Stimulated activated CD4-positive, alpha-beta T cell treated with anti-CD3 and anti-CD28 coated beads, Interleukin-4, amount 100 ng/mL, for 24 hours (primary cell): ENCODE measurements at places on chromosomes 4 and X.

- DNase-seq: no peak
Measured at GRCh38 chr4:15436513-15436912, 8.7 kb downstream of the C1QTNF7 start.

GRCh38 chr4:9602389-9602914 lies 158.2 kb downstream of the DEFB131A start:
- no peak for DNase-seq

DNA sequence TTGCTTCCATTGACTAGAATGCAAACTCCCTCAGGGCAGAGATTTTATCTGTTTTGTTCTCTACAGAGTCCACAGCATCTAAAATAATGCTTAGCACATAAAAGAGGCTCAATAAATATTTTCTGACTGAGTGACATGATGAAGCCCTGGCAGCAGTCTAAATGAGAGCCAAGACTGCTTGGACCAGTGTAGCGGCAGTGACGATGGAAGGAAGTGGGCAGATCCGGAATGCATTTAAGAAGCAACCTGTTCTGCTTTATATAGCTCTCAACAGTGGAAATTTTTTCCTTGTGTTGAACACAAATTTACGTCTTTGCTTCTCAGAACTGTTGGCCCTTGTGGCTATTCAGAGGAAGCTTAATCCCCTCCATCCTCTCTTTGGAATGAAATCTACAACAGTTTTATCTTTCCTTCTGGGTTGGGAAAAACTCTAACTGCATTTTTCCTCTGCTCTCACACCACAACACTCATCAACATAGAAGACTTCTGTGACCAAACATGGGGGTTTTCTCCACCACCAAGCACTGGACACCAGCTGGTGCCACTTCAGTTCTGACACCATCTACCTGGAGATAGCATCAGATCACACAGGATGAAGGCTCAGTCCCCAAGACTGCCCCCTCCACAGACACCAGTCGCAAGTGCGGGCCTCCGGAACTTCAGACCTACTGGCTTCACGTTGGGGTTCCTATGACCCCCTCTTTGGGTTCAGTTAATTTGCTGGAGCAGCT lies 7.0 kb upstream of the BEND4 start:
- DNase-seq: no peak

DNA sequence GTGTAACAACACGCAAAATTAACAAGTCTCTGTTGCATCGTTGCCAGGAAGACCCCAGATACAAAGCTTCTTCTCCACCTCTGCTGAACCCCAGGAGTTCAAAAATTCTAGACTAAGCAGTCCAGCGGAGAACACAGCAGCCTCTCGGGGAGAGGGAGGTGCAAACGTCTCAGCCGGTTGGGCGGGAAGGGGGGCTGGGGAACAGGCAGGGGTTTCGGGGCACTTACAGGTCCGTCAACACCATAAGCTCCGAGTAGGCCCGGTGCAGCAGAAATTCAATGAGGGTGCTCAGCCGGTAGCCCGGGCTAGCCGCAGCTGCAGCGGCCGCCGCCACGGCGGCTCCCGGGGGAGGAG lies 394 bp downstream of the MED14 start:
- peak; percentile 16 for DNase-seq

- no peak for DNase-seq
Measured at GRCh38 chr4:17024425-17024824, 126.0 kb upstream of the LDB2 start.

DNA sequence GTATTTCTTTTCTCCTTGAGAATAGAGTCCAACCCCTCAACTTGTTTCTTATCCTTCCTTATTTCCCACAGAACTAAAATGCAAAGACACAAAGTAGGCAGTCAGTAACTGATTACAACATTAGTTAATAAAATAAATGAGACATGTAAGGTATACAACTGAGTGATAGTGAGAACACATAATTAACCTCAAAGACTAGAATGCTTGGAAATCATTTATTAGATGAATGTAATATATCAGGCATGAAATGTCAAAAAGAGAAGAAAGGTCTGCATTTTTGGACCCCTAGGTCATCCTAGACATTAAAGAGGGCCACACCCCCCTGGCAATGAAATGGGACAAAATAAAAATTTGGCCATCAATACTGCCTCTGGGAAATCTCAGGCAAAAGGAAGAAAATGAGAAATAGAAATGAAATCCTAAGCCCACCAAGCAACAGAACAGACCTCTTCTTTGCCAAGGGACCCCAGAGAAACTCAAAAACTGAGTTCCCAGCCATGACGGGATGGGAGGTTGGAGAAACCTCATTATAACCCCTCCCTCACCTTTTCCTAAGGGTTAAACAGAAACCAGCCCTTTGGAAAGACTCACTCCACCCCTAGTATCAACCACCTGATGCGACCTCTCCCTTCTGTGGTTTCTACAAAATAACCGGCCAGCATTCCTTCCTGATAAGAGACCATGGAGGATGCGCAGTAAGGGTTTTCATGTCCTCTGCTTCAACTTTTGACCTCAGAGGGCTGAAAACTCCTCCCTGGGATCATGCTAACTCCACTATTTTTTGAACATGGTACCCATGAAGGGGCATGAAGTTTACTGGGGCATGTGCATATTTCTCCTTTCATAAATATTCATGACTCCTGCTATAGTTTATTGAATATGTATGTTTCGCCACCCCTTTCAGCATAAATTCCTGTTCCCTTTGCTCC lies 90.0 kb upstream of the EXOC1L start:
- no peak for DNase-seq

DNA sequence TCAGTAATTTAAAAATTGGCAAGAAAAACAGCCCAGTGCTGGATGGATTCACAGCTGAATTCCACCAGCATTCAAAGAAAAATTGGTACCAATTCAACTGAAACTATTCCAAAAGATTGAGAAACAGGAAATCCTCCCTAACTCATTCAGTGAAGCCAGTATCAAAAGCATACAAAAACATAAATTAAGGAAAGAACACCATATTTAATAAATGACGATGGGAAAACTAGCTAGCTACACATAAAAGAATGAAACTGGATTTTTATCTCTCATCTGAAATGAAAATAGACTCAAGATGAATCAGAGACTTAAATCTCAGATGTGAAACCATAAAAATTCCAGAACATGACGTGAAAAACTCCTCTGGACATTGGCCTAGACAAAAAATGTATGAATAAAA lies 516.8 kb upstream of the SPANXN1 start:
- DNase-seq: no peak

- DNase-seq: no peak
Measured at GRCh38 chrX:16778545-16778944, 7.7 kb upstream of the TXLNG start.

DNA sequence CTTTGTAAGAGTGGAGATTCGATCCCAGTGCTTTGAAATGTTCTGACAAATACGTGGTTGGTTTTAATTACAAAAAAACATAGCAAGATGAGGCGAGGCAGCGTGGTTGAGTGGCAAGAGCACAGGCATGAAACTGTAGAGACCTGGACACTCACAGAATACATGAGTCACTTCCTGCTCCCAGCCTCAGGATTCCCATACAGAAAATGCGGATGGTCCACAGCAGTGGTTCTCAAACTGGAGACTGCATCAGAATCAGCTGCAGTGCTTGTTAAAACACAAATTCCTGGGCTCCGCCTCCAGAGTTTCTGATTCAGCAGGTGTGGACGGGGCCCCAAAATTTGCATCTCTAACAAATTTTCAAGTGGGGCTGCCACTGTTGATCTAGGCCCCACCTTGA lies 10.1 kb downstream of the OTOP1 start:
- no peak for DNase-seq

DNA sequence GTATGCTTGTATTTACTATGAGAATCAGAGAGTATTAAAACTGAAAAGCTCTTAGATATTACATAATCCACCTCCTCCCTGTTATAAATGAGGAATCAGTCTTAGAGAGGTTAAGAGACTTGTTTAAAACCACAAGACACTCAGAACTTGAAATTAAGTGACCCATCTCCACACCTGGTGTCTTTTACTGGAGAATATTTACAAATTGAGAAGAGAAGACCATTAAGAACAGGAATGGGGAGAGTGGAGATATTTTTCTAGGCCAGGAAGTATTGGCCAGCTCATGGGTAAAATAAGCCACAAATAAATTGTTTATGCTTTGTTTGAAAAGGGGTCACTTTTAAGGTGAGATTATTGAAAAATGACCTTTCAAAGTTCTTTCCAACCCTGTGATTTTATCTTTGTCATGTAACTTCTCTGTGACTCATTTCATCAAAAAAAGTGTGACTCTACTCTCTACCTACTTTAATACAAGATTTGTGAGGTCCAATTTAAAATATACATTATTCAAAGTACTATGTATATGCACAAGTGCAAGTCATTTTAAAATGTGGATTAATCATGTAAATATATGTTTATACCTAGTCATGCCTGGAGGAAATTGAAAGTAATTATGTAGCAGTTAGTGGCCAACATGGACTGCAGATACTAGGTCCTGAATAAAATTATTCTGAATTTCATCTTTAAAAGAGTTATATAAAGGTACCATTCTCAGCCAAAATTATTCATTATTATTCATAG lies 15.9 kb upstream of the COX7B2 start:
- no peak for DNase-seq

DNA sequence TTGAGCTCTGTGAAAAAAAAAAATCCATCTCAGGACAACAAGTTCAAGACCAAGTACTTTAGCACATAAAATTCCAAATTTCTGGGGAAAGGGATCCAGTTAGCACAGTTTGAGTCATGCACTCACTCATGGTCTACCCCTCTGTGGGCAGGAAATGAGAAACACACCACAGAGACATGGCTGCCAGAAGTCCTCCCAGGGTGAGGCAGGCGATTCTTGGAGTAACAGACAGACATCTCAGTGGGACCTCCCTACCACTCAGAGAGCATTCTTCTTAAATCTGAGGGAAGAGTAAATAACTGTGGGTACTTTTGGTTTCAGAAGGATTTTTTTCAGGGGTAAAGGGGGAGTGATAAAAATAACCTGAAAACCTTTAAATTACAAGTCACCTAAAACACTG lies 14.1 kb downstream of the CXCL1 start:
- DNase-seq: no peak

DNA sequence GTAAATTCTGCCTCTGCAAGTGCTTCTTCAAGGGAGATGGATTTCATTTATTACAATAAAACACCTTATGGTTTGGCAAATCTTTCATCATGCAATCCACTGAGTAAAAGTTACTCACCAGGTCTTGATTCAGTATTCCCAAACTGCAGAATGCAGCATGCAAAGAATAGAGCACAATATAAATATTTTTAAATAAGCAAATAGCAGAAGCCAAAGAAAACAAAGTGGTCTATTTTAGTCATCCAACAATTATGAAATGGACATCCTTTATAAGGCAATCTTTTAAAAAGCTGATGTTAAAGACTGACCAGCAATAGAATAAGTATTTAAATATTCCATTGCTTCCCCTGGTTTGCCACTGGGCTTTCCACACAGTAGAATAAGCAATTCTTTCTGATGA lies 59.5 kb downstream of the SLC39A8 start:
- DNase-seq: no peak

DNA sequence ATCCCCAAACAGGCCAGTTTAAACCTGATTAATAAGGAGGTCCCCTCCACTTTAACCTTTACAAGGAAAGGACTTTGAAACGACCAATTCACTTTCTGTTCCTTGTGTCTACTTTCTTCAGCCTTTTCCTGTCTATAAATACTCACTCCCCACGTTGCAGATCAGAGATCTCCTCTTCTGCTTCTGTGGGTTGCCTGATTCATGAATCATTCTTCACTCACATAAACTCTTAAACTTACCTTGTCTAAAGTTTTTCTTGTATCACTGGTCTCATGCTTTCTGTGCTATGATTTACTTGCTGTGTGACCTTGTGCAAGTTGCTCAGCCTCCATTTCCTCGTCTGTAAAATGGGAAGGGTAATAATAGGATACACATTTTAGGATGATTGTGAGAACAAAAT lies 236.1 kb downstream of the QDPR start:
- no peak for DNase-seq

DNA sequence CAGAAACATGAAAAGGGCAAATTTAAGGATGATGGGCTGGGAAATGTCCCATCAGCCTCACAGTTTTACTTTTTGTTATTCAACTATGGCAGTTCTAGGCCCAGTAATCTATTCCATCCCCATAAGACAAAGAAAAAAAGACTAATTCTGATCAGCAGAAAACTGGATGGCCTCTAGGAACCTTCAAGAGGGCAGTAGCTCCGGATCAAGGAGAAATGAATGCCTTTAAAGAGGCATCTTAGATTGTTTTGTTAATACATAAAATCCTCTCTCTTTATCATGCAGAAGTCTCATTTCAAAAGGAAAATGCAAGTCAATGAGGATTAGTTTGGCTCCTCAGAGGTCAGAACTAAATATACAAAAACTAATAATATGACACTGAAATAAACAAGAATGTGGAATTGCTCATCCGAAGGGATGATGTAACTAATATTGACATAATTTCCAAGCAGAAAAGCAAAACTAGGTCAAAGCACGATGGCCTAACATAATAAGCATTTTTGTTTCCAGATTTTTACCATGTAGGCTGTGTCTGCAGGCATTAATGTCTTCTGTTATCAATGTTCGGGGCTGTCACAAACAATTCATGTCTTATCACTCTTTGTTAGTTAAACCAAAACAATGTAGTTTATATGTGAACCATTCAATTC lies 8.8 kb downstream of the MID1 start:
- no peak for DNase-seq

DNA sequence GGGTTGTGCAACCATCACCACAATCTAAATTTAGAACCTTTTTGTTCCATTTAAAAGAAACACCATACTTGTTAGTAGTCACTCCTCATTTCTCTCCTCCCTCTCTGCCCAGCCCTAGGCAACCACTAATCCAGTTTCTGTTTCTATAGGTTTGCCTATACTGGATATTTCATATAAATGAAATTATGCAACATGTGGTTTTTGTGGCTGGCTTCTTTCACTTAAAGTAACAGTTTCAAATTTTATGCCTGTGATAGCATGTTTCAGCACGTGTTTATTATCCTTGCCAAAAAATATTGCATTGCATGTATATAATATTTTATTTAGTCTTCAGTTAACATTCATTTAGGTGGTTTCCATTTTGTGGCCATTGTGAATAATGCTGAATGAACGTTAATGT lies 437.6 kb downstream of the IL1RAPL1 start:
- DNase-seq: no peak

DNA sequence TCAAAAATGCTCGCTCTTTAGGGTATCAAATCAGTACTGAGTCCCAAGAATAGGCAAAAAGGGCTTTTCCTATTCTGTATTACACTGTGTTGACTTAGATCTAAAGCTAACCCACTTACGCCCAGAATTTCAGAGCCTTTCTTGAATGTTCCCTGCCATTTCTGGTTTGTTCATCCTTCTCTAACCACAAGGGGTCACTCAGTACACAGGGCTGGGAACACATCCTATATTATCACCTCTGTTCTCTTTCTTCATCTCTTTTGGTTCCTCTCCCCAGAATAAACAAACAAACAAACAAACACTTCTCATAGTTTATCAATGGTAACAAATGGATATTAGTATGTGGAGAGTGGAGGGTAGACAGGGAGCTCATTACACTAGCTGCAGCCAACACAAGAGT lies 25.5 kb upstream of the MORC4 start:
- no peak for DNase-seq

- DNase-seq: peak; percentile 57
Measured at GRCh38 chrX:49230500-49231232, 2.5 kb downstream of the CACNA1F start.

- no peak for DNase-seq
Measured at GRCh38 chr4:55004831-55005230, 120.6 kb downstream of the KDR start.

- no peak for DNase-seq
Measured at GRCh38 chr4:159355466-159355865, 252.6 kb downstream of the RAPGEF2 start.
